ENCODE measurements at places on chromosomes 6 and 20. TPM values are rescaled to one million over a fixed set of nuclear protein-coding genes. Genes with fewer than 3 reads are reported as not detected.

SNAP25 gene
- polyA plus RNA-seq, result 0.09 TPM

DNA sequence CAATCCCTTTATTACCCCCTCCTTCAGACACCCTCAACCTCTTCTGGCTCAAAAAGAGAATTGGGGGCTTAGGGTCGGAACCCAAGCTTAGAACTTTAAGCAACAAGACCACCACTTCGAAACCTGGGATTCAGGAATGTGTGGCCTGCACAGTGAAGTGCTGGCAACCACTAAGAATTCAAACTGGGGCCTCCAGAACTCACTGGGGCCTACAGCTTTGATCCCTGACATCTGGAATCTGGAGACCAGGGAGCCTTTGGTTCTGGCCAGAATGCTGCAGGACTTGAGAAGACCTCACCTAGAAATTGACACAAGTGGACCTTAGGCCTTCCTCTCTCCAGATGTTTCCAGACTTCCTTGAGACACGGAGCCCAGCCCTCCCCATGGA lies 2.2 kb downstream of the TNF start:
- no peak overlapping the region for H3K4me3 ChIP-seq
- H3K27me3 ChIP-seq, result no peaks in the 10 kb centered on the region
- H3K36me3 ChIP-seq, result no peaks in the 10 kb centered on the region
- H3K27ac ChIP-seq, result no peak overlapping the region
- DNase-seq, result no peak

- no peak overlapping the region for H3K27ac ChIP-seq
- H3K4me3 ChIP-seq, result no peak overlapping the region
- no peaks in the 10 kb centered on the region for H3K27me3 ChIP-seq
- peak; percentile 30 for DNase-seq
- no peaks in the 10 kb centered on the region for H3K36me3 ChIP-seq
Measured at GRCh38 chr6:138422861-138423260, 18.8 kb downstream of the HEBP2 start.

- DNase-seq, result no peak
- H3K4me1 ChIP-seq, result no peaks in the 10 kb centered on the region
- no peak overlapping the region for H3K4me3 ChIP-seq
Measured at GRCh38 chr6:120096696-120097260, 747.2 kb upstream of the MAN1A1 start.
